ENCODE measurements at places on chromosomes 16 and 17. TPM values are rescaled to one million over a fixed set of nuclear protein-coding genes. Genes with fewer than 3 reads are reported as not detected.

DNA sequence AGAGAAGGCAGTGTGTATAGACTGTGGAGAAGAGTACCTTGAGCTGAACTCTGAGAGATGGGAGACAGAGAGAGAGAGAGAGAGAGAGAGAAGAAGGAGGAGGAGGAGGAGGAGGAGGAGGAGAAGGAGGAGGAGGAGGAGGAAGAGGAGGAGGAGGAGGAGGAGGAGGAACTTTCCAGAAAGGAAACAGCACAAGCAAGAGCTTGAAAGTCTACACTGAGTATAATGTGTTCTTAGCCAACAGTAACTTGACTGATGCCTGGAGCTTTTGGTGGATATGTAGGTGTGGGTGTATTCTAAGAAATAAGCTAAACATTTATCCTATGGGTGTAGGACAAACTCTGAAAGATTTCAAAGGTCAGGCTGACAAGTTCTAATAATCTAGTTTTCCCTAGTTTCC is 116.4 kb downstream of the SNX11 start:
- peaks cover 22% of the 10 kb centered on the region for H3K4me1 ChIP-seq
- peaks cover 2% of the 10 kb centered on the region for H3K36me3 ChIP-seq
- DNase-seq: no peak
- no peak overlapping the region for H3K4me3 ChIP-seq
- no peaks in the 10 kb centered on the region for H3K27me3 ChIP-seq

DNA sequence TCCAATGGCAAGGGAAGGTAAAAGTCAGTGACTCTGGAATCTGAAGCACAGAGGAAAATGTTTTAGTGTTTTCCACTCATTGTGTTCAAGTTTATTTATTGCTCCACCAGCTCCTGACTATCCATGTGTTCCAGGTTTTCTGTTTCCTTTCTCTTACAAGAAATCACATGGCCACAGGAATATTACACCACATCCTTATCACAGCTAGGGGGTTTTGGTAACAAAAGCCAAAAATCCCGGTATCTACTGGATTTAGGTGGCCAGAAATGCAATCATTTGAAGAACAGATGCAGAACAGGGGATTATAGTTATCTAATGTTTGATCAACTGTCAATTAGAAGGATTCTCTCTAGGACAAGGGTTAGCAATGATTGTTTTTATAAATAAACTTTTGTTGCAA is 47.9 kb downstream of the STH start:
- H3K36me3 ChIP-seq: peaks cover 54% of the 10 kb centered on the region
- H3K4me3 ChIP-seq: no peak overlapping the region
- no peak overlapping the region for H3K27ac ChIP-seq
- H3K27me3 ChIP-seq: no peaks in the 10 kb centered on the region

NPB gene
- total RNA-seq: 0.31 TPM

DNA sequence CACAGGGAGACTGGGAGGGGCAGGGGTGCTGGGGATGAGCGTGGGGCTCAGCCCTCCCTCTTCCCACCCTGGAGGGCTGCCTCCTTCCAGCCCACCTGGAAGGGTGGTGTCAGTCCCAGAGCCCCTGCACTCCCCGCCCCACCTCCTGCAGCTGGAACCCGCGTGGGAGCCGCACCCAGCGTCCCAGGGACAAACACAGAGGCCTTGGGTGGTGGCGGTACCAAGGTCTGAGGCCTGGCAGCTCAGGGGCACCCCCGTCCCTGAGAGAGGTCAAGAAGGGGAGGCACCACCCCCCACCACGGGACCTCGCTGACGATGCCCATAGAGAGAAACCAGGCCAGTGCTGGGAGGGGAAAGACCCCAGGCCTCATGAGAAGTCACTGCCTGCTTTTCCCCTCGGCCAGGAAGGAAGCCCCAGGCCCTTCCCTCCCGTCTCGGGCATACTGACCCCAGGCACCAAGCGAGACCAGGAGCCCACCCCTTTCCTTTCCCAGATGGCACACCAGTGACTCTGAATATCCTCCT is 4.1 kb downstream of the HS3ST6 start:
- H3K27ac ChIP-seq: no peak overlapping the region
- no peak overlapping the region for H3K4me3 ChIP-seq
- H3K27me3 ChIP-seq: peaks cover 22% of the 10 kb centered on the region
- DNase-seq: no peak

KRTAP9-4 gene
- not detected for total RNA-seq

- peaks cover 7% of the 10 kb centered on the region for H3K36me3 ChIP-seq
- no peak overlapping the region for H3K4me3 ChIP-seq
Measured at GRCh38 chr16:85970738-85971137, 71.8 kb downstream of the IRF8 start.

Measured in activated T-helper 1 cell treated with anti-CD3 and anti-CD28 coated beads, Interleukin-12 subunit alpha, Interleukin-12 subunit beta, Interleukin-2, Interleukin-4 antibody, amounts not matched to agents 30 ng/mL and 10 ng/mL and 1 ng/mL, durations not matched to agents 14 hours and 24 hours and 36 hours (primary cell).